ENCODE measurements at places on chromosomes 1 and 21.
A peak's percentile ranks its signal among the peaks of the same experiment; 100 is the strongest.

DNA sequence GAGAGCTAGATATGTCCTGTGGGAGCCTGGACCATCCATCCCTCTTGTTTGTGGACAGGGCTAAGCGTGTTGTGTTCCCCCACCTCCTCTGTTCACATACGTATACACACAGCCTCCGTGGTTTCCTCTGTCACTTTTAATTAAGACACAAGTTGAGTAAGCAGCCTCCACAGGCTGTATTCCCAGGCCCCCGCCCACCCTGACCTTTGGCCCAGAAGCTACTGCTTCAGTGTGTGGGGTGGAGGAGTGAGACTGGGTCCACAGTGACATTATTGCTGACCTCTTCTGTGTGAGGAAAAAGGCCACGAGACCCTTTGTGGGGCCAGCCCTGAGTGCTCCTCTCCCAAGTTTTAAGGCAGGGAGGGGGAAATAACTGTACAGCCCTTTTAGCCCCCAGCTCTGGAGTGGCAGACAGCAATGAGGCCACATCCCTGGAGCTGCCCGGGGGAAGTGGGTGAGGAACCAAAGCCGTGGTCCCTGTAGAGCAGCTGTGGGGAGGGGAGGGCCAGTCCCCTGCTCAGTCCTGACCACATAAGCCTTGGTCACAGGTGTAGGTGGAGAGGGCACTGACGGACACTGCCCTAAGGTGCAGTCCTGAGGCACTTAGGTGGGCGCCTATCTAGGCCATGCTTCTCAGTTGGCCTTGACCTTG, 4.4 kb downstream of the ELOVL1 start:
- no peak for DNase-seq

DNA sequence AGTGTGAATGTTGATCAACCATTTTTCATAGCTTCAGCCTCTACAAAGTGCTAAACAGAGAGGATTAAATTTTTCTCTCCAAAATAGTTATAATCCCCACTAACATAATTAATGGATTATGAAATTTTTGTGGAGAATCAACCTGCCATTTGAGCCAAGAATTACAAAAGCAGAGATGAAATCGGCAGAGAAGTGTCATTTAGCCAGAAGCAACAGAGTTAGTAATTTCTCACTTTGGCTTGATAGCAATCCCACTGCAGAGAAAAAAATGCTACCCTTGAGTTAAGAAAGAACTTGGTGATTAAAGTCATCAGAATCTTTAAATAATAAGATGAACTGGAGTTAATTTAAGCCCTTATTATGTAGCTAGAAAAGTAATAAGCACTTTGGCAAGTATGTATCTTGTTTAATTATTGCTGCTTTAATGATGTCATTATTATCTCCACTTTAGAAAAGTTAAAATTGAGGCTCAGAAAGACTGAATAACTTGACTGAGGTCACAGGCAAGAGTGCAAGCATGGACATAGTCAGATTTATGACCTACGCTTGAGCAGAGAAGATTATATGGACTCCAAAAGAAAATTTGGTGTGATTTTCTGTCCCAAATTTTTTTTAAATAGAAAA, 37.3 kb downstream of the RGS4 start:
- DNase-seq: no peak

GRCh38 chr21:36535618-36536241, 55.8 kb upstream of the CLDN14 start:
- DNase-seq: no peak

DNA sequence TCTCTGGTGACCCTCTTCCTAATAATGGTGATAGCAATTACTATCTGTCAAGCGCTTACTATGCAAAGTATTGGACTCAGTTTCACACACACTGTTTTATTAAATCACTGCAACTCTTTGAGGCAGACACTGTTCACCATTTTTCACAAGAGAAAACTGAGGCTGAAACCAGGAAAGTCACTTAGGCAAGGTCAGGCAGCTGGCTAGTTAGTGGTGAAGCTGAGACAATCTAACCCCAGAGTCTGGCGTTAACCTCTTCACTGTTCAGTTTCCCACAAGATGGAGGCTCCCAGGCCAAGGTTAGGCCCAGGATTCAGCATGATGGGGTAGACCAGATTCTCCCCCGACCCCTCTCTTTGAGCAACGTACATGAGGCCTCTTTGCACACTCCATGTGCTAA, 4.8 kb upstream of the GJA8 start:
- no peak for DNase-seq

- no peak for DNase-seq
These were observed 4.6 kb upstream of the RAD54L start for GRCh38 chr1:46242918-46243317.

DNA sequence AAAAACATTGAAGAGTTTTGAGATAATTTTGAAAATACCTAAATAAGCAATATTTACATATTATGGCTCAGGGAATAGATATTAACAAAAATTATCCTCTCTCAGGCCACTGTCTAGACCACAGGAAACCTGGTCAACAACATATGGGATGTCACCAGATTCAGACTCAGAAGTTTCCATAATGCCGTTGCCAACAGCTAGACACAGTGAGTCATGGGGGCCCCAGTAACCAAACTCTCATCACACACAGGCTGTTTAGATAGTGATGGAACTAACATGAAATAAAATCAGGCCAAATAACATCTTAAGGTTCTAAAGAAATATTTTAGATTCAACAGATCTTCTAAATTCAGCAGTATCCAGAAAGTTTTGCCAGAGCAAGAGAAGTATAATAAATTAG, 681.7 kb upstream of the ADAMTS5 start:
- DNase-seq: no peak

- peak; percentile 6 for DNase-seq
These were observed 670 bp downstream of the ST3GAL3 start for GRCh38 chr1:43708002-43708410.

GRCh38 chr1:27006683-27007082, 6.0 kb downstream of the TENT5B start:
- DNase-seq: no peak

GRCh38 chr1:190399233-190399632, 78.4 kb downstream of the BRINP3 start:
- no peak for DNase-seq

DNA sequence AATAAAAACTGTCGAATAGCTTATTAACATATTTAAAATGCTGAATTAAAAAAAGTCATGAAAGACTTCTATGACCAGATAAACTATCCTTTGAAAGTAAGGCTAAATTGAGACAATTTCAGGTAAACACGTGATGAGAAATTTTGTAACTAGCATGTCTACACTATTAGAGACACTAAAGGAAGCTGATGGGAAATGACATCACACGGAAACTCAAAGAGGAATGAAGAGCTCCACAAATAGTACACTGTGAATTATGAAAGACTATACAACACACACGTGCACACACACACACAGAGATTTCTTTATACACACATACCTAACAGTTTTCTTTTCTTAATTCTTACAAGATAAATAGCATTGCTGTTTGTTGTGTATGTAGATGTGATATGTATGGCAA, 70.9 kb upstream of the PLA2G4A start:
- DNase-seq: no peak

DNA sequence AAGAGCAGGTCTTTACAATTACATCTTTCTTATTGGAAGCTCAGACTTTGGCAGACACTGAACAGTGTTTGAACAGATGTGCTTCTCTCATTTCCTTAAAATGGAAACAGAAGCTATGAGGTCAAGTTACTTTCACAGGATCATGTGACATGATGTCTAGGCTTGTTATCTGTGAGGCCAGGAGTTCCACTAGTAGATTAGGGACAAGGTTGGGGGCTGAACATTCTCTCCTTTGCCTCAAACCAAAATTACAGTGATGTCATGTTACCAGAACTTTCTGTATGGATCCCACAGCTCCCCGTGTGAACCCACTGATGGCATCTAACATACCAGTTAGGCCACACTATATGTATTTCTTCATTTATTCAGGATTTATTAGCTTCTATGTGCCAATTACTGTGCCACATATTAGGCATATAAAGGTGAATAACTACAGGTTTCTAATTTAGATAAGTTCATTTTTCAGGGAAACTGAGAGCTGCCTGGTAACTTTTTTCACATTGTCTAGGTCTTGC, 6.0 kb downstream of the DYNLT5 start:
- no peak for DNase-seq

DNA sequence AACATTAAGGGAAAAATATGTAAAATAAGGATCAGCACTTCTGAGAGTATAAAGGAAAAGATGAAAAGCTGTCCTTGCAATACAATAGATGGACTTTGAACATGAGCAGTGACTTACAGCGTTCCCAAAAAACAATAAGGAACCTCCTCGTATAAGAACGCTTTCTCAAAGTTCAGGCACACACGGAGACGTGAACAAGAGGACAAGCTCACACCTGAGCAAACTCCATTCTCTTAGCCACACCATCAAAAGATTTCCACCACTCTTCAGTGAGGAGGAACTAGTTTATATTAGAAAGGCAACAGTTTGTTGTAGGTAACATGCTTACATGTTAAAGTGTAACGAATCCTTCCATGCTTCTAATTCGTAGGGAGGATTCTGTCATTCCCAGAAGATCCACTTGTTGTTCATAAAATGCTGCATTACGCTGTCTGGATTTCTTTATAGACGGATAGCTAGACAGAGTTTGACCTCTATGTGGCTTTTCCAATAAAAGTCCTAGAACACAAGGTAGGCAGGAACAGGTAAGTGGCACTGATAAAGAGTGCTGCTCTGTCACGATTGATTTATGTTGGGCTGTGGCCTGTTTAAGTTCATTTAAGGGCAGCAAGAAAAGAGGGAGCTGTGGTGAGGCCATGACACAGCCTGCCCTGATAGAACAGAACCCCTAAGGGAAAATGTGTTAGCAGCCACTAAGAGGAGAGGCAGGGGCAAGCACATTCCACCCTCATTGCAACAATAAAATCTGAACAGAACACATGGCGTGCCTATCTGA, 37.0 kb upstream of the ATP1A1 start:
- DNase-seq: no peak

DNA sequence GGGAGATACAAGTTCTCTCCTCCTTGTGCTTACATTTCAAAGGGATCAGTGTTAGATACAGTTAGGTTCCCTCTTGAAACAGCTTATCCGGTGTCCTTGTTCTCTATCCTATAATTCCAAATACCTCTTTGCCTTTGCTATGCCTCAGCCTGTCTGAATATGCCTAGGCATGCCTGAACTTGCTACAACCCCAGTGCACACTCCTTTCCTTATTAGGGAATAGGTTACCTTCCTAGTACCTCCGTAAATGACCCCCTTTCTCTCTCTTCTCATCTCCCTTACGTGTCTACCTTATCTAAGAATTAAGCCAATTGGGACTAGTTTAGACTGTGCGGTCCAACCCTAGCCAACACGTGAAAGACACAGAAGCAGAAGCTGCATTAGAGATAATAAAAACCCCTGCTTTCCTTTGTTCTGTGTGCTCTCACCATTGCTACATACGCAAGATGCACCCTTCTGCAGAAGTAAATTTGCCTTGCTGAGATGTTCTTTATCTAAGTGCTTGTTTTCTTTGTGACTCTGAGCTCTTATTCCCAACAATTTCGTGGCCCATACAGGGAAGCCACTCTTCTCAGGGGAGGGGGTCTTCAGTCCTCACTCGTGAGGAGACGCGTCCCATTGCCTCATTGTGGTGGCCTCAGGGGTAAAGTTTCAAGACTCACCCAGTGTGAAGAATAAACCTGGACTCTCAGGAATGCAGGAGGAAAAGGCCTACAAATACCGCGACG, 802.1 kb downstream of the PLA2G4A start:
- DNase-seq: no peak

DNA sequence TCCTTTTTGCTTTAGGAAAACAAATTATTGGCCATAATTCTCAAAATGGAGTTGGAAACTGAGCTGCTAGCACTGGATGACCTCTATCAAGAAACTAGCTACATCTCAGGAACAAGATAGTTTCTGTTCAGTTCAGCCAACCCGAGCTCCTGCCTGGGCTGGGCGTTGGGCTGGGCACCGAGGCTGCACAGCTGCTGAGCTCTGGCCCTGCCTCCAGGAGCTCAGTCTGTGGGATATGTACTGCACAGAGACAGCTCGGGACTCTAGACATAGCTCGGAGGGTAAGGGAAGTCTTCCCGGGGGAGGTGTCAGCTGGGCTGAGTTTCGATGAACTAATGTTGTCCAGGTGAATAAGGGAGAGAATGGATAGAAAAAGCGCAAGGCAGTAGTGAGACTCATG, 24.5 kb upstream of the SLC1A7 start:
- DNase-seq: no peak

DNA sequence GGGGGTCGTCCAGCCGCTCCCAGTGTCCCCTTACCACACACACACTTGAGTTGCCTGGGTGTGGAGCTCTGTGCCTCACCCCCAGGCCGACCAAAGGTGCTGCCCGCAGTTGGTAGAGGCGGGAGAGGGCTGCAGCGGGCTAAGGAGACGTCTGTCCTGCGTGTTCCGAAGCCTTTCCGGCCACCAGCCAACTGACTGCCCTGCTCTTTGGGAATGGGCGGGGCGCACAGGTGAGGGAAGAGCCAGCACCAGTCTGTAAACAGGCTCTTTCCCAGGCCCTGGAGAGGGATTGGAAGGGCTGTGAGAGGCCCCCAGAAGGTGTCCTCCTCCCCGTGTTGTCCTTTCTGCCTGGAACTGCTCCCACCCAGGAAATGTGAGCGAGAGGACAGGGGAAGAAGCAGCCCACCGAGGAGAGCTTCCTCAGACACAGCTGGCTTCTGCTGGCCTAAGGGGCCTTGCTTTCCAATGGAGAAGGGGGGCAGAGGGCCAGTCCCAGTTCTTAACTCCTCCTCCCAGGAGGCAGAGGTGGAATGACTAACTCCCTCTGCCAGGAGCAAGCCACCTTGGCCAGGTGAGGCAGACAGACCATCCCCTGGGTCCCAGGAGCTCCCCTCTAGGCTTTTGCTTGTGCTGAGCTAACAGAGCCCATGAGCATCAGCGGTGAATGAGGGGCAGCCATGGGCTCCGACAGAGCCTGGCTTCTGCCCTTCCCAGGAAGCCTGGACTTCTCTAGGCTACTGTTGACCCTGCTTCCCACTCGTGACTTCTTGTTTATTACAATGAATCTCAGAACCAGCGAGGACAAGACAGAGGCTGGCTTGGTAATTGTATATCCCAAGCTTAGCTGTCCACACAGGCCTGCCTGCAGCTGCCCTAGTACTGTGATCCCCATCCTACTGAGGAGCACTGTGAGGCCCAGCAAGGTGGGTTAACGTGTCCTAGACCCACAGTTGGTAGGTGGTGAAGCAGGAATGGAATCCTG, 158.1 kb upstream of the COA6 start:
- no peak for DNase-seq

GRCh38 chr1:83103341-83103740, 895.6 kb downstream of the TTLL7 start:
- no peak for DNase-seq

GRCh38 chr1:167714098-167714438, 7.7 kb upstream of the MPZL1 start:
- DNase-seq: no peak
